Thoracic aorta (tissue), 2 donors: ENCODE measurements at places on chromosomes 2 and 18. TPM values are rescaled to one million over a fixed set of nuclear protein-coding genes. Genes with fewer than 3 reads are reported as not detected.

- DNase-seq, result no peak
Observed at GRCh38 chr2:15584767-15585469, 6.8 kb upstream of the DDX1 start.

- DNase-seq, result no peak
Observed at GRCh38 chr2:201254081-201254730, 6.1 kb upstream of the CASP8 start.

GRCh38 chr2:106851881-106852501, 34.0 kb downstream of the ST6GAL2 start:
- DNase-seq, result no peak

- DNase-seq, result no peak
Observed at GRCh38 chr18:46555724-46556123, 101.3 kb downstream of the LOXHD1 start.

The TMEFF2 gene
- total RNA-seq, result not detected

The ZNF385B gene
- 0.41 TPM for total RNA-seq

DNA sequence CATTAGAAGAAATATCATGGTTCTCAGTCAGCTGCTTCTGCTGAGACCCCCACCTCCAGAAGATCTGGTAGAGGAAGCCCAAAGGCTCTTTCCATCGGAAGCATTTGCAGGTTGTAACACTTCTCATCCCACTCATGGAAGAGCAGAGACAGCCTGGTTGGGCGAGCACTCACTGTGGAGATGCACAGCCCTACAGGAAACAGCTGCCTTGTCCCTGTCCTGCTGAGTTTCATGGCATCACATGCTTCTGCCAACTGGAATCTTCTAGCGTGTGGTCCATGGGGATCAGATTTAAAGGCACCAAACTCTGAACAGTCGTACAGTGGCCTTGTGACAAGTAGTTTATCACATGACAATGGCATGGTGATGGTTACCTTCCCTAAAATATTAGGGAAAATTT, 36.3 kb upstream of the ACKR3 start:
- DNase-seq, result no peak

The SMYD1 gene
- total RNA-seq, result not detected

The GKN2 gene
- total RNA-seq, result not detected

- DNase-seq, result no peak
Observed at GRCh38 chr2:55970500-55970899, 46.9 kb upstream of the EFEMP1 start.

- DNase-seq, result no peak
Observed at GRCh38 chr2:187093771-187094412, 244.9 kb upstream of the ZSWIM2 start.

The IL36A gene
- not detected for total RNA-seq

DNA sequence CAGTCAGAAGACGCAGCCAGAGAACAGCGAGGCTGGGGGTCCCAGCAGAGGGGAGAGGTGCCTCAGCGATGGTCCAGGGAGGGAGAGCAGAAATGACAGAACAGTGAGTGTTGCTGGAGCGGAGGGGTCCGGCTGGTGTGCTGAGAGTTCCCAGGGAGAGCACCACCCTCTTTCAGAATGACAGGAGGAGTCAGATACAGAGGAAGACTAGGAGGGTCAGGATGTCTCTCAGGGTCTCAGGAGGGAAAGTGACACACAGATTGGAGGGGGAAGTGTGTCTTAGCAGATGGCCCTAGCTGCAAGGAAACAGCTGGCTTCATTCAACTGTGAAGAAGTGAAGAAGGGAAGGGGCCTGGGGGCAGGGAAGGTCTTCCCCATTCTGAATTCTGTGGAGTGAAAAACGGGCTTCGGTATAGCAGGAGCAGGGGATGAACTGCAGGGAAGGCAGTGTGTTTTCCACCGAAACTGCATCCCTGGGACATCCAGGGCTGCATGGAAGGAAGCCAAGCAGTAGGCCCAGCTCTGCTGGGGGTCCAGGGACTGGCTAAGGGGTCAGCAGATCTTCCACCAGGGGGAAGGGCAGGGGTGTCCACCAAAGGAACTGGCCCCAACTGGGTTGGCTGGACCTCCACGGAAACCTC, 90.0 kb upstream of the OTOS start:
- DNase-seq, result no peak
